Activated CD4-positive, alpha-beta memory T cell treated with anti-CD3 and anti-CD28 coated beads, Interleukin-2, amount 10 ng/mL, durations not matched to agents 7 days and 5 days (primary cell): ENCODE measurements at places on chromosomes 12 and 14. TPM values are rescaled to one million over a fixed set of nuclear protein-coding genes. Genes with fewer than 3 reads are reported as not detected.

DNA sequence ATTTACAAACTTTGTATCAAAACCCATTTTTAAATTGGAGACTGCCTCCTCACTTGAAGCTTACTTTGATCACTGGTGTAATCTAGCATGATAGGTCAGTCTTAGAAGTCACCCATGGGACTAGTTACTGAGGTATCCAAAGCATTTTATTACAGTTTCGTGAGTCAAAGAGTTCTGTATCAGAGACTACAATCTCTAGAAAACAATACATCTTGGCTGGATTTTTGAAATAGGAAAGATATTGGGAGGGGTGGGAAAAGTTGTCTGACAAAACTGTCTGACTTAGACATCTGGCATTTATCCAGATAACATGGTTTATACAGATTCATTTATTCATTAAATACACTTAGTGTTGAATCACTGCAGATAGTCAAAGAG is 173.5 kb upstream of the PDZRN4 start:
- H3K4me1 ChIP-seq = no peaks in the 10 kb centered on the region
- H3K27me3 ChIP-seq = no peaks in the 10 kb centered on the region
- no peak overlapping the region for H3K4me3 ChIP-seq
- H3K36me3 ChIP-seq = no peaks in the 10 kb centered on the region
- no peak overlapping the region for H3K27ac ChIP-seq
- DNase-seq = no peak

DNA sequence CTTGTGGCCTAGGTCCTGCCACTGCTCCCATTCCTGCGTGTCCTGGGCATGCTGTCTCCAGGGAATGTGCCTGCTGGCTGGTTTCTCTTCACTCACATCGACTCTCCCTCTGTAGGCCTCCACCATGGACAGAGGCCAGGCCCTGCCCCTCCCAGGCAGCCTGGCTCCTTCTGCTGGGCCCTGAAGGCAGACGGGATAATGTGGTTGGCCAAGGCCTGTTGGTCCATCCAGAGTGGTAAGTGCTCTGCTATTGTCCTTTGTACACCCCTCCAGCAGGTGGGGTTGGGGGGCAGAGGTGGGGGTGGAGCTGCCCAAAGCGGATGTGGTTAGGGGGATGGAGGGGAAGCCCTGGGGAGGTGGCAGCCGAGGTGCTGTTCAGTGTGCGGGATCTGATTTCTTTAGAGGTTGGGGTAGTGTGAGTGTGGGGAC is 9.5 kb upstream of the NR4A1 start:
- H3K4me1 ChIP-seq = peaks cover 34% of the 10 kb centered on the region
- DNase-seq = peak; percentile 36
- H3K4me3 ChIP-seq = no peak overlapping the region
- no peaks in the 10 kb centered on the region for H3K27me3 ChIP-seq

DNA sequence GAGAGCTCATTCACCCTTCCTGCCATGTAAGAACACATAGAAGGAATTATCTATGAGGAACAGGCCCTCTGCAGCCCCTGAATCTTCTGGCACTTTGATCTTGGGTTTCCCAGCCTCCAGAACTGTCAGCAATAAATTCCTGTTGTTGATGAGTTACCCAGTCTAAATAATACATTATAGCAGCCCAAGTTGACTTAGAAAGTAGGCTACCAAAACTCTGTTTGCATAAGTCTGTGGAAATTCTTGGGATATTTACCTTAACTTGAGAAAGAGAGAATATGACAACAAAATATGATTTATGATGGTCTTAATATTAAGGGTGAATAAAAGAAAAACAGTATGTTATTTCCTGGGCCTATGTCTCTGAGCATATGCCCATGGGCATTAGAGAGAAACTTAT is 433.0 kb upstream of the LMO3 start:
- H3K27ac ChIP-seq = no peak overlapping the region
- no peaks in the 10 kb centered on the region for H3K27me3 ChIP-seq
- no peaks in the 10 kb centered on the region for H3K36me3 ChIP-seq
- H3K4me3 ChIP-seq = no peak overlapping the region
- H3K4me1 ChIP-seq = no peaks in the 10 kb centered on the region
- DNase-seq = no peak

- no peak for DNase-seq
- no peak overlapping the region for H3K4me3 ChIP-seq
- H3K27ac ChIP-seq = no peak overlapping the region
- H3K4me1 ChIP-seq = no peaks in the 10 kb centered on the region
- H3K36me3 ChIP-seq = no peaks in the 10 kb centered on the region
- no peaks in the 10 kb centered on the region for H3K27me3 ChIP-seq
Measured at GRCh38 chr12:33116284-33116683, 219.7 kb upstream of the PKP2 start.

- H3K4me3 ChIP-seq = no peak overlapping the region
- peaks cover 1% of the 10 kb centered on the region for H3K27me3 ChIP-seq
- DNase-seq = no peak
- no peak overlapping the region for H3K27ac ChIP-seq
- no peaks in the 10 kb centered on the region for H3K36me3 ChIP-seq
Measured at GRCh38 chr12:124625867-124626675, 58.7 kb upstream of the NCOR2 start.

KLRD1 gene
- total RNA-seq = 1.1 TPM

PRPF40B gene
- 8.7 TPM for total RNA-seq

OAS2 gene
- total RNA-seq = 331 TPM
